CD4-positive, alpha-beta T cell (primary cell): ENCODE measurements at places on chromosomes 5 and 9.
A peak's percentile ranks its signal among the peaks of the same experiment; 100 is the strongest.

DNA sequence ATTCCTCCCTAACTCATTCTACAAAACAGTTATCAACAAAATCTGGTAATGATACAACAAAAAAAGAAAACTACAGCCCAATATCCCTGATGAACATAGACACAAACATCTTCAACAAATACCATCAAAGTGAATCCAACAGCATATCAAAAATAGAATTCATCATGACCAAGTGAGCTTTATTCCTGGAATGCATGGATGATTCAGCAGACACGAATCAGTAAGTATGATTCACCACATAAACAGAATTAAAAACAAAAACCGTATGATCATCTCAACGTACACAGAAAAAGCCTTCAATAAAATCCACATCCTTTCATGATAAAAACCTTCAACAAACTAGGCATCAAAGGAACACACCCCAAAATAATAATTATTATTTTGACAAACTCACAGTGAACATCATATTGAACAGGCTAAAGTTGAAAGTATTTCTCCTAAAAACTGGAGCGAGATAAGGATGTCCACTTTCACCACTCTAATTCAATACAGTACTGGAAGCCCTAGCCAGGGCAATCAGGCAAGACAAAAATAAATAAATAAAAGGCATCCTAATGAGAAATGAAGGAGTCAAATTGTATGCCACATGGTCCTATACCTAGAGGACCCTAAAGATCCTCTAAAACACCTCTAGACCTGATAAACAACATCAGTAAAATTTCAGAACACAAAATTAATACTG is 305.1 kb upstream of the RGMB start:
- DNase-seq: no peak

- no peak for DNase-seq
Observed at GRCh38 chr5:172411484-172412072, 42.7 kb downstream of the SH3PXD2B start.

GRCh38 chr9:114446672-114447450 is 58.4 kb downstream of the WHRN start:
- no peak for DNase-seq

DNA sequence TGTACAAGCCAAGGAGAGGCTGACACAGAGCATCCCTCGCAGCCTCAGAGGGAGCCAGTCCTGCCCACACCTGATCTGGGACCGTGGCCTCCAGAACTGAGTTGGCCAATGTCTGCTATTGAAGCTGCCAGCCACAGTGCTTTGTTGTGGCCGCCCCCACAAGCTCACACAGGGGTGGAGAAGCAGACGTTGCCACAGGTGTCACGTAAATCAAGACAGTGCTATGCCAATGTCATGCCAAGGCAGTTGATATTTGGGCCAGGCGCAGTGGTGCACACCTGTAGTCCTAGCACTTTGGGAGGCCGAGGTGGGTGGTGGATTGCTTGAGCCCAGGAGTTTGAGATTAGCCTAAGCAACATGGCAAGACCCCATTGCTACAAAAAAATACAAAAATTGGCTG is 17.3 kb upstream of the TERT start:
- DNase-seq: peak; percentile 30

GRCh38 chr5:92884469-92884868 is 696.5 kb downstream of the NR2F1-AS1 start:
- no peak for DNase-seq

DNA sequence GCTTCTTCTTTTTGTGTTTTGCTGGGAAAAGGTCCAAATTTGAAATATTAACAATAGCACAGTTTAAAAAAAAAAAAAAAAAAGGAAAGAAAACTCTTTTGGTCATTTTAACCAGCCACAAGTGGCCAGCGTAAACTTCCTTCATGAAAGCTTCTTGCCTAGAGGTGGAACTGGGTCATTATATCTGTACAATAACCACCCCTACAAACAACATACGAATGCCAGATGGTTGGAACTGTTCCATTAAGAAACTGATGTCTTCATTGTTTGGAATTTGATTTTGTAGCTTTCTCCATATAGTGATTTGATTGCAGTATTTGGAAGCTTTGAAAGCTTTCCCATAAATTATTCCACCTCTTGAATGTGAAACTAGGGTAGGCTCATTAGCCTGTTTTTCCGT is 18.3 kb upstream of the LPAR1 start:
- DNase-seq: no peak

DNA sequence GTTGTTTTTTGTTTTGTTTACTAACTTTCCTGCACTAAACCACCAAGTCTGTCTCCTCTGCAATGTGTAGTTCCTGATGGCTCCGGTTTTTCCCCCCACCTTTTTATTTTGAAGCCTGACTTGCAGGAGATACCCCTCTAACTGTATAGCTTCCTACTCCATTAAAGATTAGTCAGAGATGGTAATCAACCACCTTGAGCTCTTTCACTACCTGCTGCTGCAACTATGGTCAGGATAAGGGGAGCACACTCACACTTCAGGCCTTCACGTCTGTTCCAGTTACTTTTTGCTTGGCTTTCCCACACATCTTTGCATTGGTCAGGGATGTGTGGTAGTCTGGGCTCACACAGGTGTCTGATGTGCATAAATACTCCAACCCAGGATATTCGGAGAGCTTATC is 63.4 kb downstream of the NR6A1 start:
- DNase-seq: no peak
